ENCODE measurements at places on chromosomes 16 and 17.

DNA sequence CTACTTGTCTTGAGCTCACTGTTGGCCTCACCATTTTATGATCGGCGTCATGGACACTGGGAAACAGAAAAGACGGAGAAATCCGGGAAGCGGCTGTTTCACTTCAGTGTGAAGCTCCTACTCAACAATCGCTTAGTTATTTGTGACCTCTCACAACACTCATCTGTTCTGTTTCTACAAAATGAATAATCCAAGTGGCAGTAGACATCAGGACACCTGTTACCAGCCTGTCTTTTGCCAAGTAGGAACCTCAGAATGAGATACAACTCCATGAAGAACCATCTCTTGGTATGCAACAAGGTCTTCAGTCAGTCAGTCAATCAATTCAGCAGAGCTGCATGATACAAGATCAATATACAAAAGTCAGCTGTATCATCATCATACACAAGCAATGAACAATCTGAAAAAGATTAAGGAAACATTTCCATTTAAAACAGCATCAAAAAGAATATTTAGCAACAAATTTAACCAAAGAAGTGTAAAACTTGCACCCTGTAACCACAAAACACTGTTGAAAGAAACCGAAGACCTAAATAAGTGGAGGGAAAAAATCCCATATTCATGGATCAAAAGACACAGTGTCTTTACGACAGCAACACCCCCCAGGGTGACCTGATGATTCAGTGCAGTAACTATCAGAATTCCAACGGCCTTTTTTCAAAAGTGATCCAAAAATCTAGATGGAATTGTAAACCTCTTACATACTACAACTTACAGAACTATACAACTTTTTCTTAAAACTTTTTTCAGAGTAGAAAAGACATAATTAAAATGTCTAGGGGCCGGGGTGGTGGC, 63.4 kb downstream of the ANKRD11 start:
- no peak for DNase-seq

DNA sequence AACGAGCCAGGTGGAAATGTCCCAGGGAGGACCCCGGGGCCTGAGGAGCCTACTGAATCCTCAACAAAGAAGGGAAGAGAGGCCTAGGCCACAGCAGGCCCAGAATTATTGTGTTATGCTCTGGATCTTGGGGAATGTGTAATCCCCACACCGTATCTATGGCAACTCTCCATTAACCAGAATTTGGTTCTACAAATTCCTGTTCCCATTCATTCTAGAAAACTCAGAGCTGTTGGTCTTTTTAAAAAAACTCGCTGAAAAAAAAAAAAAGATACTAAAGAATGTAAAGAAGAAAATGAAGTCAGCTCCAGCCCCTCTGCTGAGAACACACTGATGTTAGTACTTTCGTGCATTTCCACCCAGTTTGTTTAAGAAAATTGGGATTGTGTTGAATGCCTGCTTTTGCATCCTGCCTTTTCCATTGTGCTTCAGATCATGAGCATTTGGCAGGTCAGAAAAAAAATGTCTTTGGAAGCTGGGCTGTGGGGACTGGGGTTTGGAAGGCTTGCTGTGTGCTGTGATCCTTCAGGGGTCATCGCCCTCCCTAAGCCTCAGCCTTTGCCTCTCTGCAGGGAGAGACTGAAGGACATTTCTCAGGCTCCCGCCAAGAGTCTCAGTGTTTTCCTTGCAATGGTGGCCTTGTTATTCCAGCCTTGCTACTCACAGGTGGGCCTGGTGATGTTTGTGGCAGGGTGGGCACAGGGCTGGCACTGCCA, 69.5 kb downstream of the SREBF1 start:
- no peak for DNase-seq

- DNase-seq: no peak
These were observed 47.9 kb upstream of the NKD1 start for GRCh38 chr16:50500171-50500874.

DNA sequence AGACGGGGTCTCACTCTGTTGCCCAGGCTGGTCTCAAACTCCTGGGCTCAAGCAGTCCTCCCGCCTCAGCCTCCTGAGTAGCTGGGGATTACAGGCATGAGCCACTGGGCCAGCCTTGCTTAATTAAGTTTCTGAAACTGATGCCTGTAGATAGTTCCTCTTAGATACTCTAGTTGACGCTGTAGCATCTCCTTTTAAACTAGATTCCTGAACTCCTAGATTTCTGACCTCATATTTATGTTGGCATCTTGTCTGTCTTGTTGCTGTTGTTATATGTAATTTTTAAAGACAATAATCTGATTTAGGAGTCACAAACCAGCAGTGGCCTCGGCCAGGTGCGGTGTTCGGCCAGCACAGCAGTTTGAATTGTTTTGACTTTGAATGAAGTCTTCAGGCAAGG, 37.5 kb downstream of the DHRS7B start:
- DNase-seq: no peak

GRCh38 chr17:15648386-15648785, 28.9 kb upstream of the FBXW10B start:
- DNase-seq: no peak

GRCh38 chr17:75155191-75155601, 884 bp upstream of the JPT1 start:
- DNase-seq: no peak

DNA sequence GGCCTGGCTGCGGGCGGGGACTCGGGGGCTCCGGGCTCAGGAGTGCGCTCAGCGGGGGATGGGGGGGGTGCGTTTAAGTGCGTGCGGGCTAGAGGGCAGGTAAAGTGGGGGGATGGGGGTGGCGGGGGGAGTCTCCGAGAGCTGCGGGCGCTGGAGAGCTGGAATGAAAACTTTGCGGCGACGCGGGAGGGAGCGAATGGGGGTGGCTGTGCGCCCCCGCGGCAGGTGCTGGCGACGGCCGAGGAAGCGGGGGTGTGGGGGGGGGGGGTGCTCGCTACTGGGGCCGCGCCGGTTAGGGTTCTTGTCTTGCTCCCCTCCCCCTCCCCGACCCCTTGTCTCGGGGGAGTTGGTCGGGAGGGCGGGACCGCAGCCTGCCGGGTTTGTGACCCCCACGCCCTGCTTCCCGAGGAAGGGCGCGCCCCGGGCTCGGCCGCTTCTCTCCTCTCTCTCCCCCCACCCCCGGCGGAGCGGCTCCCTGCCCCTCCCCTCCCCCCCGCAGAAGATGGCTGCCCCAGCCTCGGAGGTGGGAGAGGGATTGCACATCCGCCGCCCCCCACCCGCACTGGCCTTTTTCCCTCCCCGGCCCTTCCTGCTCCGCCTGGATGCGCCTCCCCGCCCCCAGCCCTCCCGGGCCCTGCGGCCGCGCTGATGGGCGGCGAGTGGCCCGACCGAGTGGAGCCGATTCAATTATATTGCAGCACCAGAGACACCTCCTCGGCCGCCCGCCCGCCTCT, 649 bp downstream of the GSE1 start:
- DNase-seq: no peak

- peak; percentile 93 for DNase-seq
These were observed 28.7 kb upstream of the TNRC6A start for GRCh38 chr16:24700549-24701392.

DNA sequence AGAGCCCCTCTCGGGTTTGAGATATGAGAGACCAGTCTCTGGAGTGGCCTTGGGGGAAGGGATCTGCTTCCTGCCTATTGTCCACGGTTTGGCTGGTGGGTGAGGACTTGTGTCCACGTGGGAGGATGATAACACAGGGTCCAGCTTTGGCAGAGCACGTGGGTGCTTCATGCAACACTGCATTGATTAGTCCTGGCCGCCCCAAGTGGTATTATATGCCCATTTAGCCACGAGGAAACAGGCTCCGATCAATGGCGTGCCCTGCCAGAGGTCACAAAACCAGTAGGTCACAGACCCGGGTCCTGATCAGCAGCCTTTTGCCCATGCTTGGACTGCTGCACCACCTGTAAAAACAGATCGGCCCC, 141.6 kb downstream of the RGS9 start:
- no peak for DNase-seq

DNA sequence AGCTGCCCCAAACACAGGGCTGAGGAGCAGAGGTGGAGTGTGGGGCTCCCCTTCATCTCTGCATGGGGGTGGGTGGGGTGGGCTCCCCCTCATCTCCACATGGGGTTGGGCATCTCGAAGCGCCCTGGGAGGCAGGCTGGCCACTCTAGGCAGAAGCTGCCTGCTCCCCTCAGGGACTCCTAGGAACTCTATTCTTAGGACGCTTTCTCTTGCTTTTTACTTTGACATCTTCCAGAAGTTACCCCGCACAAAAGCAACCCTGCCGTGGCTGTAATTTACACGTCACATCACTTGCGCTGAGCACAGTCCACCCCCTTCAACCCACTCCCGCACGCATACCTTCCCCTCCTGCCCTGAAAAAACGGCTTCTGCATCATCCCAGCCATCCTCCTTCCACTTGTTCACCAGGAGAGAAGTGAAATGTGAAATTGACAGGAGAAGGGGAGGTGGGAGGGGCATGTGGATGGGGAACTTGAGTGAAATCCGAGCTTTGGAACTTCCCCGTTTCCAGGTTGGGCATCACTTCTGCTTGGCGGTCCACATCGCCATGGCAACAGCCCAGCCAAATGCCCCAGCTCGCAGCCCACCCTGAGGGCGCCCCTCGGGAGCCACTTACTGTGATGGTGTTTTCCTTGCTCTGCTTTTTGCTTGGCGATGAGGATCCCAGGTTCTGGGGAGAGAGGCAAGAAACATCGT, 53.7 kb upstream of the RCVRN start:
- no peak for DNase-seq

DNA sequence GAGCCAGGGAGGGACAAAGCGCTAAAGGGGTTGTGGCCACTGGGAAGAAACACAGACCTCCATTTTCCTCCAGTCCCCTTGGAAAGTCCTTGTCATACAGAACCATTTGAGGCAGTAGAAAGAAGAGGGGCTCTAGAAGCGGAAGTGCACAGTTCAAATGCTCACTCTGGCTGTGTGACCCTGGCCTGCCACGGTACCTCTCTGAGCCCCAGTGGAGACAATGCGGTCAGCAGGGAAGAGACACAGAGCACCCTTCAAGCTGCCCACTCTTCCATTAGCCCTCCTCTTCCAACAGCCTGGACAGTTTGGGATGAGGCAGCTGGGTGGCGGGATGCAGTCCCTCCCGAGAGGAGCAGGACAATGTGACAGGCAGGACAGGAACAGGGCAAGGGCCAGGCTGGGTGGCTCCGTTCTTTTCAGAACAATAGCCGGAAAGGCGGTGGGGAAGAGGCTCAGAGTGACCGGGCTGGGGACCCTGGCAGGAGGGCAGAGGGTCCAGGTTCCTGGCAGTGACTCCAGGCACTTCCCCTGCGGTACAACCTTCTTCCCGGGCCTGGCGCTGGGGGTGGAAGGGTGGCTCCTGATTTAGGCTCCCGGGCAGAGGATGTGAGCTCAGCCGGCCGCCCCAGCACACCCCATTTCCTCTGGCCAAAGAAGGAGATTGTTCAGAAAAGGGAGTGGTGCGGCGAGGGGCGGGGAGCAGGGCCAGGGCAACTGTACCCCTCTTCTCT, 5.6 kb downstream of the CASKIN2 start:
- DNase-seq: no peak

DNA sequence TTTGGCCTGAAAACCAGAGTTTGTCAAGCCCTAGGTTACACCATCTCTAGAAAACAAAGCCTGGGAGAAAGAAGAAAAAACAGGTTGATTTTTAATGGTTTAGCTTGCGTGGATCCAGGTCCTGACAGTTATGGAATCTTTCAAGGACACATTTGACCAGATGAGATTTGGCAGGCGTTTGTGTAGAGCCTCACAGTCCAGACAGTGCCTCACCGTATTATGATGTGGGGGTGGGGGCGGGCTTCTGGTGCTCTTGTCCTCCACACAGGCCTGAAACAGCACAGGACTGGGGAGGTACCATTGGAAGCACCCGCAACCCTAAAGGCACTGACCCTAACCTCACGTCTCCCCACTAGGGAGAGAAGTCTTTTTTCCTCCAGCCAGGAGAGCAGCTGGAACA, 19.6 kb downstream of the MVP start:
- no peak for DNase-seq

- DNase-seq: peak; percentile 47
These were observed 6.1 kb upstream of the MXRA7 start for GRCh38 chr17:76716839-76717215.

GRCh38 chr16:12463961-12464360, 339.7 kb downstream of the CPPED1 start:
- no peak for DNase-seq

- DNase-seq: no peak
These were observed 6.2 kb downstream of the SLC9A5 start for GRCh38 chr16:67254801-67255552.

GRCh38 chr16:48013491-48013901, 142.3 kb downstream of the ABCC12 start:
- DNase-seq: no peak

DNA sequence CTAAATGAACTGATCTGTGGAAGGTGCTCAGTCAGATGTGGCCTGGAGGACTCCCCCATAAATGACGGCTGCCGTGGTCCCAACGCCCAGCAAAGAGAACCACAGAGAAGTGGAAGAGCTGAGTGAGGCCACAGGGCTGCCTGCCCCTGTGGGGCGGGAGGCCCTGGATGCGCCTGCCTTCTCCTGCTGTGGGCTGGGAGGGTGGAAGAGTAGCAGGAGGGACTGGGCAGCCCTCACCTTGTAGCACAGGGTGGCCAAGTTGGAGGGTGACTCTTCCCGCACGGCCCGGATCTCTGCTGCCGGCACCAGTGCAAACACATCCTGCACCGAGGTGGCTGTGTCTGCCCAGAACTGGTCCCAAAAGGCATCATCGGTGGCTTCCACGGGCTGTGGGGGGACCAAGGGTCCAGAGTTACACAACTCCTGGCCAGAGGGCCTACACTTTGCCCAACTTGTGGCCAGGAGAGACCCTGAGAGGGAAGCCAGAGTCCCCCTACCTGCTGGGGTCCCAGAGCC, 8.3 kb downstream of the HID1 start:
- DNase-seq: no peak

DNA sequence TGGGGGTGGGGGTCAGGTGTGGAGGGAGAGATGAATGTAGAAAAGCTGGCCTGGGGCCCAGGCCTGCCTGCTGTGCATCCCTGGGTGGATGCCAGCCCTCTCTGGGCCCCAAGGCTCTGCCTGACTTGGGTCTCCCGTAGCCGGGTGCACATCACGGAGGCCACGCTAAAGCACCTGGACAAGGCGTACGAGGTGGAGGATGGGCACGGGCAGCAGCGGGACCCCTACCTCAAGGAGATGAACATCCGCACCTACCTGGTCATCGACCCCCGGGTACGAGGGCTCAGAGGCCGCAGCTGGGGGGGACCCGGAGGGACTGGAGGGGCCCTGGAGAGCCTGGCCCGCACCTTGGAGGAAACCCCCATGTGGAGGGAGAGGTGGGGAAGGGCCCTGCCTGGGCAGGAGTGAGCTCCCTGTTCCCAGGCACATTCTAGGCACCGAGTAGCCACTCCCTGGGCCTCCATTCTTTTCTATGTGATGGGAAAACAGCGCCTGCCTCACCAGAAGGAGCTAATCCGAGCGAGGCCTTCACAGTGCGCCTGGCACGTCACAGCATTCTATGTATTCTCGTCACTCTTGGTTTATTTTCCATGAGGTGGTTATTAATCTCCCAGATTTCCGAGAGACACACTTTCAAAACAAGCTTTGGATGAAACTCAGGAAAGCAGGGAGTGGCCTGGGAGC, 34.7 kb downstream of the ADCY7 start:
- DNase-seq: no peak

GRCh38 chr16:51535591-51535990, 384.5 kb upstream of the SALL1 start:
- no peak for DNase-seq
